ENCODE measurements at places on chromosomes 2 and 18.

DNA sequence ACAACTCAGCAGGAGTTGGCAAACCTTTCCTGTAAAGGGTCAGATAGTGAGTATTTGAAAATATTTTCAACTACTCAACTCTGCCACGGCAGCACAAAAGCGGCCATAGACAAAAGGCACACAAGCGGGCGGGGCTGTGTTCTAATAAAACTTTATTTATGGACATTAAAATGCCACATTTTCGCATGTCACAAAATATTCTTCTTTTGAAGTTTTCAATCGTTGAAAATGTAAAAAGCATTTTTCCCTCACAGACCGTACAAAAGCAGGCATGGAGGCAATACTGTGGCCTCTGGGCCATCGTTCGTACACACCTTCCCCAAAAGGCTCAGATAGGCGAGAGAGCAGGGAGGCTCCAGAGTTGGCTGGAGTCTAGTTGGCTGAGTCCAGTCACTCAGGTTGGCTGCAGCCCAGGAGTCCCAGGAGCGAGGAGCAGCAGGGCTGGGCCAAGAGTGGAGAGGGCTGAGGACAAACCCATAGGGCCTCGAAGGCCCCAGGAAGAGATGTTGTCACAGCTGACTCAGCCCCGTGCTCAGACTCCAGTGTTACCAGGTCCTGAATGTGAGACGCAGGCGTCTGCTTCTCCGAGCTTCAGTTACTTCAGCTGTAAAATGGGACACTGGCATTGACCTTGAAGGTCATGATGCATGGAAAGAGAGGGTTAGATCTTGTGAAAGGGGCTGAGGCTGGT lies 42.5 kb downstream of the SDC1 start:
- peaks cover 30% of the 10 kb centered on the region for H3K4me1 ChIP-seq
- no peaks in the 10 kb centered on the region for H3K27me3 ChIP-seq
- H3K4me3 ChIP-seq = no peak overlapping the region
- peak overlapping the region; percentile 17 for H3K27ac ChIP-seq
- DNase-seq = no peak
- no peaks in the 10 kb centered on the region for H3K36me3 ChIP-seq

- no peaks in the 10 kb centered on the region for H3K27me3 ChIP-seq
- H3K4me3 ChIP-seq = no peak overlapping the region
- H3K4me1 ChIP-seq = no peaks in the 10 kb centered on the region
- H3K36me3 ChIP-seq = no peaks in the 10 kb centered on the region
- no peak for DNase-seq
These were observed 587.4 kb upstream of the SETBP1 start for GRCh38 chr18:44093253-44093652.

- H3K4me3 ChIP-seq = no peak overlapping the region
- no peak for DNase-seq
- no peak overlapping the region for H3K27ac ChIP-seq
- H3K27me3 ChIP-seq = peaks cover 36% of the 10 kb centered on the region
- no peaks in the 10 kb centered on the region for H3K36me3 ChIP-seq
These were observed 10.4 kb downstream of the TBR1 start for GRCh38 chr2:161426455-161426921.

DNA sequence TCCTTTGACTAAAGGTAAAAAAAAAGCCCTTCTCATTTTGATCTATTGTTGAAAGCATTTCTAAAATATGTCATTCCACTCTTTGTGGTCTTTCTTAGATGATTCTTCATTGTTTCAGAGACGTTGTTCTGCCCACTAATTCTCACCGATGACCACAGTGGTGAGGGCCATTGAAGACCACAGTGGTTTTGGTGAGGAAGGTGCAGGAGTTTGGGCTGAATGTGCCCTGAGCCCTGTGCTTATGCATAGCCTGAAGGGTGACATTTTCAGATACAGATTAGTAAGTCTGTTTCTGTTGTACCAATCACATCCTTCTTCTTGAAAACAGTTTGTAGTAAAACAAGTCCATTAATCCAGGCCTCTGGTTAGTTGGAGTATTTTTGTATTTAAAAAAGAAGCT lies 251.3 kb upstream of the ATP5MC3 start:
- DNase-seq = no peak
- H3K36me3 ChIP-seq = no peaks in the 10 kb centered on the region
- H3K4me3 ChIP-seq = no peak overlapping the region
- H3K4me1 ChIP-seq = no peaks in the 10 kb centered on the region

GRCh38 chr2:217902379-217903141 lies 100.2 kb downstream of the TNS1 start:
- H3K36me3 ChIP-seq = peaks cover 2% of the 10 kb centered on the region
- peak overlapping the region; percentile 10 for H3K4me3 ChIP-seq
- no peaks in the 10 kb centered on the region for H3K27me3 ChIP-seq
- peak overlapping the region; percentile 91 for H3K27ac ChIP-seq
- peaks cover 100% of the 10 kb centered on the region for H3K4me1 ChIP-seq

DNA sequence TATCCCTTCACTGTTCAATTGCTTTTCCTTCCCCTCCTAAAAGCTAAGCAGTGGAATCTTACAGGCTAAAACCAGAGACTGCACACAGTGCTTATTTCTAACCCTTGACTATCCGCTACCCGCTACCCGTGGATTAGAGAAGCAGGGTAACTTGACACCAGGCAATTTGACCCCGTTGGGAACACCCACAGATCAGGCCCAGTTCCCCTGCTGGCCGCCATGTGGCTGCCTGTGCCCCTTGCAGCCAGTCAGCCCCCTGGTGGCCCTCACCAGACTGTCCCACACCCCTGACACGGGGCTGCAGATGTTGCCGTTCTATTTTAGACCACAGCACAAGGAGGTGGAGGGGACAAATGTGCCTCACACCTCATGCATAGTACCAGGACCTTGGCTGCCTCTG lies 74.8 kb downstream of the TXNL1 start:
- H3K27me3 ChIP-seq = no peaks in the 10 kb centered on the region
- H3K27ac ChIP-seq = peak overlapping the region; percentile 57
- H3K36me3 ChIP-seq = no peaks in the 10 kb centered on the region
- no peak for DNase-seq
- H3K4me3 ChIP-seq = no peak overlapping the region

DNA sequence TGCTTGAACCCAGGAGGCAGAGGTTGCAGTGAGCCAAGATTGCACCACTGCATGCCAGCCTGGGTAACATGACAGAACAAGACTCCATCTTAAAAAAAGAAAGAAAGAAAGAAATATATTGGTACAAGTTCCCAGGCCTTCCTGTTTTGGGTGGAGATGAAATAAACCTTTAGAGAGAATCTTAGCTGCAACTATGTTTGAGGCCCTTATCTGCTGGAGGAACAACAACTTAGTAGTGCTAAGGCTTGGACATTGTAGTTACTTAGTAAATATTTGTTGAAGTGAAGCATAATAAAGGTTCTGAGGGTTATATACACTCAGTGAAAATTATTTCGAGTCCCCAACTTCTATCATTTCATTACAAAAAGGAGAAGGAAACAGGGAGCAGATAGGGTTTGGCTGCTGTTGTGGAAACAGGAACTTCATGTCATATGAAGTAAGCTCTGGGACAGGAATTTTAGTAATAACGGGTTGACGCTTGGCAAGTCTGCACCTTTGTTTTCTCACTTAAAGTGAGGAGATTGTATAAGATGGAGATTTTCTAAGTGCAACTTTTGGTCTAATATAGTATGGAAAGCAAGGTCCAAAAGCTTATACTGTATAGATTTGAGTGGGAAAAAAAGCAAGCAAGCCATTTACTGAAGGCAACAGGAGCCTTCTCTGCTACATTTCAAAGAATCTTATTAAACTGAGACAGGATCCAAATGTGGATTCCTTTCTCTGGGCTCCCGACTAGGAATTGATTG lies 40.0 kb upstream of the AGPS start:
- DNase-seq = no peak
- H3K4me1 ChIP-seq = peaks cover 20% of the 10 kb centered on the region
- no peak overlapping the region for H3K27ac ChIP-seq
- no peaks in the 10 kb centered on the region for H3K27me3 ChIP-seq
- no peaks in the 10 kb centered on the region for H3K36me3 ChIP-seq

DNA sequence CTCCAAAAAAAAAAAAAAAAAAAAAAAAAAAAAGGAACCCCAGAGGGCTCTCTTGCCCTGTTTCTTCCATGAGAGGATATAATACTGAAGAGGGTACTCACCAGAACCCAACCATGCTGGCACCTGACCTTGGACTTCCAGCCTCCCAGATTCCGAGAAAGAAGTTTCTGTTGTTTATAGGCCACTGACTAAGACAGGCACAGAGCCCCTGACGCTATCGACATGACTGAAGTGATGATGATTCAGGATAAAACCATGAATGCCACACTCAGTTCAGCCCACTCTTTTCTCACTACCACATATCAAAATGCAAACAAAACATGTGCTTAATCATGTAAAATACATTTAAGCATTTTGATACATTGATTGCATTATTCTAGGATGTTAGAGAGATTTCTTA lies 66.1 kb upstream of the CDCA7 start:
- H3K36me3 ChIP-seq = no peaks in the 10 kb centered on the region
- H3K27me3 ChIP-seq = no peaks in the 10 kb centered on the region
- H3K4me3 ChIP-seq = no peak overlapping the region
- H3K27ac ChIP-seq = peak overlapping the region; percentile 66
- no peak for DNase-seq

GRCh38 chr2:23012499-23012898 lies 372.5 kb upstream of the KLHL29 start:
- peaks cover 17% of the 10 kb centered on the region for H3K4me1 ChIP-seq
- no peaks in the 10 kb centered on the region for H3K27me3 ChIP-seq
- no peaks in the 10 kb centered on the region for H3K36me3 ChIP-seq
- no peak overlapping the region for H3K4me3 ChIP-seq

GRCh38 chr2:239550357-239550756 lies 149.5 kb upstream of the HDAC4 start:
- no peak overlapping the region for H3K4me3 ChIP-seq
- no peaks in the 10 kb centered on the region for H3K36me3 ChIP-seq
- H3K27me3 ChIP-seq = no peaks in the 10 kb centered on the region
- no peak overlapping the region for H3K27ac ChIP-seq
- DNase-seq = no peak
- no peaks in the 10 kb centered on the region for H3K4me1 ChIP-seq

- H3K27ac ChIP-seq = no peak overlapping the region
- no peaks in the 10 kb centered on the region for H3K27me3 ChIP-seq
- H3K36me3 ChIP-seq = no peaks in the 10 kb centered on the region
- no peaks in the 10 kb centered on the region for H3K4me1 ChIP-seq
These were observed 31.4 kb downstream of the IL18R1 start for GRCh38 chr2:102386867-102387541.

- DNase-seq = no peak
- H3K4me1 ChIP-seq = peaks cover 18% of the 10 kb centered on the region
- H3K27ac ChIP-seq = no peak overlapping the region
- H3K36me3 ChIP-seq = no peaks in the 10 kb centered on the region
- no peaks in the 10 kb centered on the region for H3K27me3 ChIP-seq
- H3K4me3 ChIP-seq = no peak overlapping the region
These were observed 33.1 kb downstream of the MBD2 start for GRCh38 chr18:54191352-54191751.

DNA sequence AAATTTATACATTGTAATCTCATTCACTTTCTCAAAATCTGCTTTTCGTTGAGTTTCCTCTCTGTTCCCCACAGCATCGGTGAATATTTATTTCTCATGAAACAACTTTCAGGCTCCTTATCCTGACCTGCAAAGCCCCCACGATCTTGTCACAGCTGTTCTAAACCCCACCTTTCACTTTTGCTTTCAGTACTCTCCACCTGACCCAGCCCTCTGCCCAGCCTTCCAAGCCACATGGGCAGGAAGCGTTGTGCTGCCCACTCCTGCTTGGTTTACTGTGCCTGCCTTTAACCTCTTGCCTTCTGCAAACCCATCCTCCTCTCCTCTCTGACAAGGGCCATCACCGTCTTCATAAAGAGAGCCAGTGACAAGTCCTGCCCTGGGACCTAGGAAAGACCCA lies 262.5 kb downstream of the GALR1 start:
- DNase-seq = no peak
- H3K27me3 ChIP-seq = no peaks in the 10 kb centered on the region
- H3K36me3 ChIP-seq = no peaks in the 10 kb centered on the region

DNA sequence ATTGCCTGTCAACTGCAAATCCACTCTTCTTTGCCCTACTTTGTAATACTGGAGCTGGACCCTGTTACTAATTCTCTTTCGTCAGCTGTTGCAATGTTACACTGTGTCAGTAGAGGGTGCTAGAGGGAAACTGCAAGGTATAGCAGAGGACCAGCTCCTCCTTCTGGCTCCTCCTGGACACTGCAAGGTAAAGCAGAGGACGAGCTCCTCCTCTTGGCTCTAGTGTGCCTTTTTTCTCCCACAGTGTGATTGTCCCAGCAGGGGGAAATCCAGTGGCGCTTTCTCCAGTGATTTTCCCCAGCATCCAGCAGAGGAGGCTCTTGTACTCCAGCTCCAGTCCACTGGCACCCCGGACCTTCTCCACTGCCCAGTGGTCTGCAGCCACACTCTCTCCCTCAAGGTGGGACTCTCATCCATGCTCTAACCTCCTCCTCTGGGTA lies 95.6 kb downstream of the CAPN13 start:
- H3K27me3 ChIP-seq = no peaks in the 10 kb centered on the region
- peaks cover 16% of the 10 kb centered on the region for H3K4me1 ChIP-seq
- peak; percentile 82 for DNase-seq
- H3K36me3 ChIP-seq = no peaks in the 10 kb centered on the region
- H3K4me3 ChIP-seq = no peak overlapping the region

- H3K36me3 ChIP-seq = peaks cover 8% of the 10 kb centered on the region
- H3K4me1 ChIP-seq = peaks cover 75% of the 10 kb centered on the region
- H3K27ac ChIP-seq = no peak overlapping the region
- no peak overlapping the region for H3K4me3 ChIP-seq
- H3K27me3 ChIP-seq = no peaks in the 10 kb centered on the region
These were observed 6.5 kb downstream of the ACKR3 start for GRCh38 chr2:236576087-236576486.

- H3K4me1 ChIP-seq = no peaks in the 10 kb centered on the region
- H3K27ac ChIP-seq = no peak overlapping the region
- no peak for DNase-seq
- no peak overlapping the region for H3K4me3 ChIP-seq
- no peaks in the 10 kb centered on the region for H3K27me3 ChIP-seq
These were observed 55.4 kb downstream of the KLF7 start for GRCh38 chr2:207110310-207110709.

- no peaks in the 10 kb centered on the region for H3K4me1 ChIP-seq
- no peak overlapping the region for H3K4me3 ChIP-seq
- no peak for DNase-seq
- no peak overlapping the region for H3K27ac ChIP-seq
- no peaks in the 10 kb centered on the region for H3K36me3 ChIP-seq
These were observed 53.1 kb upstream of the ZEB2 start for GRCh38 chr2:144572977-144573376.

DNA sequence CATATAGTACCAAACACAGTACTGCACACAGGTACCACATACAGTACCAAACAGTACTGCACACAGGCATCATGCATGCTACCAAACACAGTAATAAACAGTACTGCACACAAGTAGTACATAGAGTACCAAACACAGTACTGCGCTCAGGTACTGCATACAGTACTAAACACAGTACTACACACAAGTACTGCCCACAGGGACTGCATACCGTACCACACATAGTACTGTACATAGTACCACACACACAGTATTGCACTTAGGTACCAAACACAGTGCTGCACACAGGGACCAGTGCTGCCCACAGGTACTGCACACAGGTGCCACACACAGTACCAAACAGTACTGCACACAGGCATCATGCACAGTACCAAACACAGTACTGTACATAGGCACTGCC lies 74.9 kb downstream of the ZNF236 start:
- H3K4me3 ChIP-seq = no peak overlapping the region
- DNase-seq = no peak
- H3K27ac ChIP-seq = no peak overlapping the region
- no peaks in the 10 kb centered on the region for H3K4me1 ChIP-seq
- no peaks in the 10 kb centered on the region for H3K27me3 ChIP-seq

- H3K4me3 ChIP-seq = no peak overlapping the region
- H3K27ac ChIP-seq = no peak overlapping the region
- DNase-seq = no peak
- no peaks in the 10 kb centered on the region for H3K4me1 ChIP-seq
These were observed 56.0 kb upstream of the MEX3C start for GRCh38 chr18:51253476-51253875.

Measured in vagina (tissue), 2 donors.